ENCODE measurements at places on chromosomes 12 and 14.
A peak's percentile ranks its signal among the peaks of the same experiment; 100 is the strongest.

- peak; percentile 16 for DNase-seq
Observed at GRCh38 chr12:131893605-131894312, 663 bp upstream of the ULK1 start.

DNA sequence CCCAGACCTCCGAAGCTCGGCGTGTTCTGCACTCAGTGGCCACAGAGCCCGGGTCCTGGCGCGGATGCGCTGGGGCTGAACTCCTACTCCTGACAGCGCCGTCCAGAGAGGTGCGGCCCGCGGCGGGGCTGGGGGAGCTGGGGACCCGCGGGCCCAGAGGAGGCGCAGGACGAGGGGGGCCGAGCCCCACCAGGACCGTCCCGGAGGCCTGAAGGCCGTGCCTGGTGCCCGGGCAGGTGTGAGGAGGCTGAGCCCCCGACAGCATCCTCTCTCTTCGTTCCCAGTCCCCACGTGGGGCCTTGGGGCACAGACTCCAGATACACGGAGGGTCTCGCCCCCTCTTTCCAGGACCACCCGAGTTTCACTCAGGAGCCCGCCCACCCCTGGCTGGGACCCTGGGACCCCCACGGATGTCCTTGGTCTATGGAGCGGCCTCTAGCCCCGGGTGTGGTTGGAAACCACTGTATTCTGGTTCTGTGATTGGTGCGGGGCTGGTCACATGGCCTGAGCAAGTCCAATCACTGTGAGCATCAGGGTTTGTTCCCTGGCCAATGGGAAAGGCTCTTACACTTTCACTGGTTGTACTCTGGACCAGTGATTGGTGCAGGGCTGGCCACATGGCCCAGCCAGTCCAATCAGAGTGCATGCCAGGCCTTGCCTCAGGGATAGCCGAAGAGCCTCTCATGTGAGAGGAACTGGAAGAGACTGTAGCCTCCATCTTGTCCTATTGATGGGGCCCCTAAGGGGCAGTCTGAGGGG is 217.6 kb upstream of the SFSWAP start:
- DNase-seq, result no peak

DNA sequence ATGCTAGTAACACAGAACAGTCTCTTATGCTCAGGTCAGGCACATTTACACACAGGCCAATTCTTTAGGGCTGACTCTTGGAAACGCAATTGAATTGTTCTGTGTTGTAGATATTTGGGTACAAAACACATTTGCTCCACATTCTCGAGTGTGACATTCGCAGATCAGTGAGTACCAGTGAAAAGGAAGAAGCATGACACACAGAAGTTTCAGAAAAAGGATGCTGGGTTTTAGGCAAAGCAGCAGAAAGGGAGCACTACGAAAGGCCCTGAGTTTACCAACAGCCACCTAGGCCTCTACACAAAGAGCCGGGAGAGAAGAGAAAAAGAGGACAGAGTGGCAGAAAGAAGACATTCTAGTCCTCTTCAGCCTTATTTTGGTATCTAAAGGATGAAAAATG is 254.4 kb upstream of the BTG1 start:
- DNase-seq, result no peak

DNA sequence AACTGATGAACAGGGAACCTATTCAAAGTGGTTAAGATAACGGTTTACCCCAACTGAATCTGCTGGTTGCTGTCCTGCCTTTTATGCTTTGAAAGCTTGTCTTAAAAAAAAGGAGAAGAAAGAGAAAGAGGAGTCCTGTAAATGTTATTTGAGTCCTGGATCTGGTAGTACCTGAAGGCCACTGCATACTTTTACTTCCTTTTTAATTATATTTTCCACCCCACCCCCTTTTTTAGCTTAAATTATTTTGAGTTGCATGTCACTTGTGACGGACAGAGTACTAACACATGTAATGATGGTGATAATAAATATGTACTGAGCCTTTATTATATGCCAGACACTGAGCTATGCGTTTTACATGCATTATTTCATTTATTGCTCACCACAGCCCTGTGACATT is 2.5 kb upstream of the AMIGO2 start:
- DNase-seq, result no peak

DNA sequence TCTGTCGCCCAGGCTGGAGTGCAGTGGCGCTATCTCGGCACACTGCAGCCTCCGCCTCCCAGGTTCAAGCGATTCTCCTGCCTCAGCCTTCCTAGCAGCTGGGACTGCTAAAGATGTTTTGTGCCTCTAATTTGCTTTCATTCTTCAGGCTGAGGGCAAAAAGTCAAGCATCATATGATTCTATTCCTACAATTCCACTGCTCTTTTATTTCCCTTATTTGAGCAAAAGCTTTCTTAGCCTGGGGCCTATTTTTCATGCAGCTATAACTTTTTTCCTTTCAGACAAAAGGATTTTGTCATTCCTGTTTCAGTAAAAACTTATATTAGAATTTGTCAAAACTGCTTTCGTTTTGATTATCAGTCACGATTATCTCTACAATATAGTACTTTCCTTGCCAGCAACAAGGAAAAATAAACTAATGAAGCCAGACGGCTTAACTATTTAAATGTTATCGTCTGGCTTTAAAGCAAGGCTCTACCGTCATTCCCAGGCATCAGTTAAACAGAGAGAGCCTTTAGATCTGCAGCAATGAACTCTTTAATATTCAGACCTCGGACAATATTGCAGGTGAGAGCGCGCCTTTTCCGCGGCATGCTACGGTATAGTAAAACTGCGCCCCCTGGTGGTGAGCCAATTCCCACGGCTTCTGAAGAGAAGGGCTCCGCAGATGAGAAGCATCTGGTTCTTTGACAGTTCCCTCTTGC is 1.4 kb upstream of the SLC2A13 start:
- peak; percentile 91 for DNase-seq

DNA sequence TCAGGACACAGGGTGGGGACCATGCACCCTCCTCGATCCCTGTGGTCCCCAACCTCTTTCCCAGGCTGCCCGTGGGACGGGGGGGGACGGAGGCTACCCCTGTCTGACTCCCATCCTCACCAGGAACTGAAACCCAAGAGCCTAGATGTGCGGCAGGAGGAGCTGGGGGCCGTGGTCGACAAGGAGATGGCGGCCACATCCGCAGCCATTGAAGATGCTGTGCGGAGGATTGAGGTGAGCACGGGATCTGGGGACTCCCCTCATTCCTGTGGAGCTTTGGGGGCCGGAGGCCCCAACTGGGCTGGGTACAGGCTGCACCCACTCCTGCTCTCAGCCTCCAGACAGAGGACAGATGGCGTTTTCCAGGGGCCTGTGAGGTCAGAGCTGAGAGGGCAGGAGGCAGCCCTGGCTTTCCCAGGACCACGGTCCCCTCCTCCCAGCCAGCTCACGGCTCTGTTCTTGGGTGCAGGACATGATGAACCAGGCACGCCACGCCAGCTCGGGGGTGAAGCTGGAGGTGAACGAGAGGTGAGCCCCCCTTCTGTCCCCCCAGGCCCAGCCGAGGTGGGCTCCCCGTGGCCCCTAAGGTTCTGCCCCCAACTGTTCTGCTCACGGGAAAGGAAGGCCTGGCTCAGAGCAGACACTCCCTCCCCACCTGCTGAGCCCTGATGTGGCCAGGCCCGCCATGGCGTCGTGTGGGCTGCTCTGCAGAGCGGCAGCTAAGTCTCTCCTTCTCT is 24.2 kb downstream of the HIP1R start:
- no peak for DNase-seq

- peak; percentile 66 for DNase-seq
Observed at GRCh38 chr12:67517181-67517887, 131.2 kb upstream of the DYRK2 start.

DNA sequence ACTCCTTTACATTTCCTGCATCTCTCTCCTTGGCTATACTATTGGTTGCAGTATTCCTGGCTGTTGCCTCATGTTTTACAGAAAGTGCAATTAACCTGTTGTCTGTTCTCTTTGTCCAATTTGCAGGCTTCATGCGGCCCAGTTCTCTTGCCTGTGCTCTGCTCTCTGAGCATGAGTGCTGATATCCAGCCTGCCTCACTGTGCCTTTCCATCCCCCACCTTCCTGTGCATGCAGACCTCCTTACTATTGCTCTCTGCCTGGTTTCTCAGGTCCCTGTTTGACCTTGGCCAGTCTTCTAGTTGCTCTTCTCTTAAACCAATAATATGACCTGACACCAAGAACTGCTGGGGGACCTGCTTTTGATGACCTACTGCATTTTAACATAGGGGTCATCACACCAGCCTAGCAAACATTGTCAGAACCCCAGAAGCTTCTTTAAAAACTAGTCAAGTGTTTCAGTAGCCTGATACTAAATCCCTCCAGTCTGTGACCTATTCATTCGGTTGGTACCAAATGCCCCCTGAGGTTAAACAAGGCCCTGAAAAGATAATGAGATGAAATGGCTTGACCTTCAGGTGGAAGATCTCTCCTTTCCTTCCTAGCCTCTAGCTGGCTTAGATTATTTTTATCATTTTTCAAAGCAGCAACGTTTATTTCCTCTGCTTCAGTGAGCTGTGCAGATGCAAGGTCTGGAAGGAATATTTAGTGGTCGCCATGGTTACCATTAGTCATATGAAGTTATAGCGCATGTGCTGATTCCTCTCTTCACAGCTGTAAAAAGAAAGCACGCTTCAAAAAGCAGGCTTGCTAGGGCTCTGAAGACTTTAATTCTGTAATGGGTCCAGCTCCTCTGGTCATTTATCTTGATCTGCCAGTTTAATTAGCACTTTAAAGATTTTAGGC is 216.5 kb downstream of the PHLDA1 start:
- DNase-seq, result peak; percentile 90

- no peak for DNase-seq
Observed at GRCh38 chr14:74942181-74942580, 13.2 kb downstream of the PGF start.

Data from common myeloid progenitor, CD34-positive (primary cell).